ENCODE measurements at places on chromosomes 4 and X.

GRCh38 chr4:87865288-87865687, 32.5 kb downstream of the MEPE start:
- DNase-seq = peak; percentile 40

GRCh38 chr4:139560406-139561104, 4.5 kb upstream of the SETD7 start:
- DNase-seq = peak; percentile 88

GRCh38 chr4:103415801-103416200, 217.7 kb upstream of the CENPE start:
- no peak for DNase-seq

GRCh38 chrX:123202523-123202922, 18.4 kb downstream of the GRIA3 start:
- no peak for DNase-seq

GRCh38 chr4:1413204-1413663, 7.0 kb upstream of the NKX1-1 start:
- DNase-seq = no peak

- no peak for DNase-seq
These were observed 360.9 kb downstream of the PPP3CA start for GRCh38 chr4:100986360-100986868.
